Kasumi-1 (cell line): ENCODE measurements at places on chromosomes 7 and 10.

- no peak for DNase-seq
Measured at GRCh38 chr7:90900628-90901356, 304.7 kb downstream of the CDK14 start.

DNA sequence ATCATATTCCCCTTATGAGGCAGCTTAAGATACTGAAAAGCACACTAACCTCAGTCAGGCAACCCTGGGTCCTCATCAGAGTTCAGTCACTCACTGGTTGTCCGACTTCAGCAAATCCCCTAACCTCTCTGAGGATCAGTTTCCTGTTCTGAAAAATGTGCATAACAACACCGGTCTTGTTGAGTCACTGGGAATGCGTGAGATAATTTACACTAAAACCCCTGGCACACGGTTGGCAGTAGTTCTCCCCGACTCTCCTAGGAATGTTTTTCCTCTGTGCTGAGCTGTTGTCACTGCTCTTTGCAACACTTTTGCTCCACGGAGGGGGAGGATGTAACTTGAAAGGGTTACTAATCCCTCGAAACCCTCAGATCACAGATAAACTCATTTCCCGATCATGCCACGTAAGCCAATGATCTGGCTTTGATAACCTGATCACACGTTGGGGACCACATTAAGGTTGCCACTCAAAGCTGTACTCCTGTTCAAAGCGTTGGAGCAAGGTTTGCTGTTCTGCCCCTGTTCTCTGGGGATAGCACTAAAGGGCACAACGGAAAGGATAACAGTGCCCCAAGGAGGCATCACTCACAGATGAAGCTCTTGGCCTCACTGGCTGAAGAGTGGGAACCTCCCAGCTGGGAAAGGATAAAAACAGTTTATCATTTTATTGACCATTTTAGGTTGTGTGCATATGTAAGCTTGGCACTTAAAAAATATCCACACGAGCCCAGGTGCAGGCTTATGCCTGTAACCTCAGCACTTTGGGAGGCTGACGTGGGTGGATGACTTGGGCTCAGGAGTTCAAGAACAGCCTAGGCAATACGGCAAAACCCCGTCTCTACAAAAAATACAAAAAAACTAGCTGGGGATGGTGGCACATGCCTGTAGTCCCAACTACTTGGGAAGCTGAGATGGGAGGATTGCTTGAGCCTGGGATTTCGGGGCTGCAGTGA is 5.0 kb upstream of the RBM17 start:
- DNase-seq, result no peak

DNA sequence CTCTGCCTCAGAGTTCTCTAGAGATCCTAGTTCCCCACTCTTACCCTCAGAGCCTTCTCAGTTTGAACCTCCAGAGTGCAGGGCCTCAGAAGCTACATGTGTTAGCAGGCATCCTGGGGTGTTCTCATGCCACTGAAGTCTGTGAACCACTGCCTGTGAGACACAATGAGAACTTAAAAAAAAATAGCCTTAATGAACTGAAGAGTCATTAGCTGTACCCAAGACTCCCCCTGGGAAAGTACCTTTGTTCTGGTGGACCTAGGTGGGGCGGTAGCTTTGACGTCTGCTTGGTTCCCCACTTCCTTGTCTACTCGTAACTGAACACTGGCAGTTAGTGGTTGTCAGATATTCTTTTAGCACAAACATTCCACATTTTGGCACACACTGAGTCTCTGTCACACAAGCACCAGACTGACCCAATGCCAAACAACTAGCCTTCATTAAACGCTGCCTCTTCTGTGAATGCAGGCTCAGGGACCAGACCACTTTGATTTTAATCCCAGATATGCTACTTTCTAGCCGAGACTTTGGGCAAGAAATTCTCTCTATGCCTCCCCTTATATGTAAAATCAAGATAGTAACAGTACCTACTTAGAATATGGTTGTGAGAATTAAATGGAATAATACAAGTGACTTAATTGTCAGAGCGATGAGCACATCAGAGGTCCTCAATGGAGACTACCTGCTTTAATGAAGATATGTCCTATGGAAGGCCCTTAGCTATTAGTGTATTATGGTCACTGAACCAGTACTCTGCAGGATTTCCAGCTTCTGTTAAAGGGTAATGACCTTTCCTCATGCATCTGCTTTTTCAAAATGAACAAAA is 75.3 kb upstream of the CC2D2B start:
- DNase-seq, result no peak

DNA sequence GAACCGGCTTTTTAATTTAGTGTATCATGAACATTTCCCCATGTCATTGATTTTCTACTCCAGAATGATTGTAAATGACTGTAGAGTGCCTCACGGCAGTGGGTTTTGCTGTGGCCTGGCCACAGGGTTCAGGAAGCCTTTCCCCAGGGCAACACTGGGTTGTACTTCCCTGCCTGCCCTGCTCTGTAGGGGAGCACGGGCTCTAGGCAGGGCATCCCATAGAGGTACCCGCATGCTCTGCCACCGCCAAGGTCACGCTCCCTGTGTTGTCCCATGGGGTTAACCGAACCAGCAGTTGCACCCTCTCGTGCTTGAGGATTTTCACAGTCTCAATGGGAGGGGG is 63.8 kb downstream of the BPGM start:
- DNase-seq, result no peak

DNA sequence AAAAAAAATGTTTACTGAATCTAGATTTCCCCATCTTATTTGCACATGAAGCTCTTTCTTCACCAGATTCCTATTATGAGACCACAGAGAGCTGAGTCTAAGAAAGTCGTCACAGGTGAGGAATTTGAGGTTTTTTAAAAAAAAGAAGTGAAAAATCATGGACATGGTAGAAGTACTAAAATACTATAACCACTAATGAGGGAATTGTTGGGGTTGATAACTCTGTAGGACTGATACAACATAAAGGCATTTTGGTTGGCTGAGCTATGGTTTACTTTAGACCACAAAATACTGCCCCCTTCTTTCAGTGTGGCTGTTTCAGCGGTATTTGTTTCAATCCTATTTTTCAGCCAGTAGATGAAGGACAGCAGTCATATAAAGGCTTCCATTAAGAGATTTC is 1111.3 kb downstream of the TYW1 start:
- no peak for DNase-seq

DNA sequence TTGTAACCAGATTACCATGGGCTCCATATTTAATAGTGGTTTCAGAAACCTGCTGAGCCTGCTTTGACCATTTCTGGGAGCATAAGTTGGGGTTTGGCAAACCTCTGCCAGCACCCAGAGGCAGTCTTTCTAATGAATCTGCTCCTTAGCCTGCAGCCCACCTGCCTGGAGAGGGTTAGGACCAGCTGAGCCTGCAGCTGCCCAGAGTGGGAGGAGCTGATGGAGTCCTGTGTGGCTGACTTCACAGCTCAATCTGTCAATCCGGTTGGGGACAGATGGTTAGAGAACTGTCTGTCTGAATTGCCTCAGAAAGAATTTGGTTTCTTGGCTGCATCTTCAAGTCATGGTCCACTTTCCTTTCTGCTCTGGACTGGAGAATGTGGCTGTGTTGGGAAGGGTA is 444.6 kb downstream of the NRG3 start:
- no peak for DNase-seq

GRCh38 chr10:43674553-43675210 is 26.0 kb upstream of the ZNF32 start:
- DNase-seq, result no peak

DNA sequence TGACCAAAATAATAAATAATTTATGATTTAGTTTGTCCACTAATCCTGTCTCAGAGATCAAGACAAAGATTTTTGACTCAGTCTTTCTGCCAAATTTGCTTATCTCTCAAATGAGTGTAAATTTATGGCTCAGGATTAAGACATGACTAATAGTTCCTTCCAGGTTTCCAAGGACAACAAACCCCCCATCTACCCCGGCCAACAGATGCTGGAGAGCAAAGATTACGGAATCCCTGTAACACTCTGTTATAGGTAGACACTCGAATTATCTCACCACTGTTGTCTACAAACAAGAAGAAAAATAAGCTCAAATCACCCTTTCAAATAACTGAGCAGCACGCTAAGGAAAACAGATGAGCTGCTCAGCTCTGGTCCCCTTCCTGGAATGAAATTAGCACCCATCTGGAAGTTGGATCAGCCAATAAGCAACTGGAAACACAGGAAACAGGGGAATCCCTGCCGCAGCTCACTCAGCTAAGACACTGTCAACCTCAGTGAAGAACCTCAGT is 56.8 kb upstream of the SVIL start:
- DNase-seq, result no peak

DNA sequence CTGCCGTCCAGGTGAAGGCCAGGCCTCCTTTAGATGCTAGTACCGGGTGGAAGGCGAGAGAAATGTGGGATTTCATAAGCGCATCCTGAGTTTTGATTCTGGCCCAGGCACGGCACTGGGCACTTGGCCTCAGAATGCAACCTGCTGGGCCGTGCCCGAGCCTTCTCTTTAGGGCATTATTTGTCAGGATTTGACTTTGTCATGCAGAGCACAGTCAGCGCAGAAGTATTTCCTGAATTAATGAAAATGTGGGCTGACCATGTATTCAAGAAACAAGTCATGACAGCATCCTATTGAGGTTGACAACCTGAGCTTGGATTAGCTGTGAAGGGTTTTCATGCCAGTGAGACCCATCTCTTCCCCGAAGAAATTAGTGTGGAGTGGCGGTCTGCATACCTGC is 34.4 kb downstream of the RCC1L start:
- DNase-seq, result no peak

DNA sequence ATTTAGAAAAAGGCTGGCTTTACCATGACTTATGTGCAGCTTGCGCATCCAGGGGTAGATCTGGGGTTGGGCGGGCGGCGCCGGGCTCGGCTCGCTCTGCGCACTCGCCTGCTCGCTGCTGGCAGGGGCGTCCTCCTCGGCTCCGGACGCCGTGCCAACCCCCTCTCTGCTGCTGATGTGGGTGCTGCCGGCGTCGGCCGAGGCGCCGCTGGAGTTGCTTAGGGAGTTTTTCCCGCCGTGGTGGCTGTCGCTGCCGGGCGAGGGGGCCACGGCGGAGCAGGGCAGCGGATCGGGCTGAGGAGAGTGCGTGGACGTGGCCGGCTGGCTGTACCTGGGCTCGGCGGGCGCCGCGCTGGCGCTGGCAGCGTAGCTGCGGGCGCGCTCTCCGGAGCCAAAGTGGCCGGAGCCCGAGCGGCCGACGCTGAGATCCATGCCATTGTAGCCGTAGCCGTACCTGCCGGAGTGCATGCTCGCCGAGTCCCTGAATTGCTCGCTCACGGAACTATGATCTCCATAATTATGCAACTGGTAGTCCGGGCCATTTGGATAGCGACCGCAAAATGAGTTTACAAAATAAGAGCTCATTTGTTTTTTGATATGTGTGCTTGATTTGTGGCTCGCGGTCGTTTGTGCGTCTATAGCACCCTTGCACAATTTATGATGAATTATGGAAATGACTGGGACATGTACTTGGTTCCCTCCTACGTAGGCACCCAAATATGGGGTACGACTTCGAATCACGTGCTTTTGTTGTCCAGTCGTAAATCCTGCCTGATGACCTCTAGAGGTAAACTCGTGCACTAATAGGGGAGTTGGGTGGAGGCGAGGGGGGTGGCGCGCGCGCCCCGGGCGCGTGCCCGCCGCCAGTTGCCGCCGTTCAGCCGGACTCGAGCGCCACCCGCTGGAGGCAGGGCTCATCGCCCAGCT is at the start of gene HOXA5:
Gene HOXA5 (minus strand): TSS at position 659 of the 927 bp plus-strand sequence. CDS start 74 bp downstream, at position 585.
- DNase-seq, result peak; percentile 100

GRCh38 chr7:157004521-157005455 is 5.7 kb downstream of the MNX1 start:
- DNase-seq, result no peak

- DNase-seq, result no peak
Measured at GRCh38 chr10:125135771-125136035, 24.7 kb downstream of the CTBP2 start.

GRCh38 chr7:75696263-75697037 is 42.3 kb downstream of the HIP1 start:
- DNase-seq, result no peak

DNA sequence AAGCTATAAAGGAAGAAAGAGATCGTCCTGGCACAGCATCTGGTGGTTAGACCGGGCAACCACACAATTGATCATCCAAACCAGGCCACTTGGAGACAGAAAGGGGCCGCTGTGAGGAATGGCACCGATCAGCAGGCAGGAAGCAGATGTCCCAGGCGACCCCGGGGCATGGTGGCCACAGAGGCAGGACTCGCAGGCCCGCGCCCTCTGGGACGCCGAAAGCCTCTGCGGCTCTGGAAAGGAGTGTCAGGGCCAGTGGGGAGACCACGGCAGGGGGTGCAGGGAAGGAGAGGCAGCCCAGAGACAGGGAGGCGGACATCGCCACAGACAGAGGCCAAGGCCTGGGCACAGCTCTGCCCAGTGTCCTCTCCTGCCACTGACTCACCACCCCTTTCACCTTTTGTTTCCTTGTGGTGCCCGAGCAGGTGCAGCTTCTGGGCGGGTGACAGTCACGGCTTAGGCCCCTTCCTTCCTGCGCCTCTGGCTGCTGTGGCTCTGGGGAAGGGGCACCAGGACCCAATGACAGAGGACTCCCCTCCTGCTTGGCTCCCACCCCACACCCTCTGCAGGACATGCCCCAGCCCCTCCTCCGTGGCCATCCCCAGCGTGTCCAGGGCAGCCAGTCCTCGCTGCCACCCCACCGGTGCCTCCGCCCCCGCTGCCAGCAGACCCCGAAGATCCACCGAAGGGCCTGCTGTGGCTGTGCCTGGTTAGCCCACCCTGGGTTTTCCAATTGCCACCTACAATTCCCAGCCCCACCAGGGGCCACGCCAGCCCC is 10.9 kb downstream of the STK32C start:
- no peak for DNase-seq

GRCh38 chr7:152660021-152660420 is 15.9 kb downstream of the XRCC2 start:
- no peak for DNase-seq

DNA sequence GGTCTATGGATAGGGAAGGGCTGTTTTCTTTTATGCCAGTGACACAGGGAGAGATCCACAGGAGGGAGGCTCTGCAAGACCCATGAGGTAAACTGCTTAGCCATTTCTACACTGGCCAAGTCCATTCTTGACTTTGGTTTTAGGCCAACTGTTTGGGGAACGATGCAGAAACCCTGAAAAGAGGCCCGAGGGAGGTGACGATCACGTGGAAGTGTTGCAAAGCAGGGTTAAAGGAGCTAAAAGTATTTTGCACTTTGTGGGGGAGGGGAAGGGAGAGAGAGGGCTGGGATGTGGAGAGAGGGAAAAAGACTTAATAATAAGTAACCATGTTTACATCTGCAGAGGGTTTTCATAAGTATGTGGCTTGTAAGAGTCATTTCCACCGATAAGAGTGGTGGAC is 239.7 kb downstream of the EMX2 start:
- no peak for DNase-seq

- DNase-seq, result no peak
Measured at GRCh38 chr10:131973160-131973951, 8.4 kb downstream of the BNIP3 start.

- DNase-seq, result no peak
Measured at GRCh38 chr10:129023082-129023481, 444.0 kb upstream of the MGMT start.

- no peak for DNase-seq
Measured at GRCh38 chr7:73718438-73718881, 1.0 kb downstream of the STX1A start.
